ENCODE measurements at places on chromosomes 3 and 15.

DNA sequence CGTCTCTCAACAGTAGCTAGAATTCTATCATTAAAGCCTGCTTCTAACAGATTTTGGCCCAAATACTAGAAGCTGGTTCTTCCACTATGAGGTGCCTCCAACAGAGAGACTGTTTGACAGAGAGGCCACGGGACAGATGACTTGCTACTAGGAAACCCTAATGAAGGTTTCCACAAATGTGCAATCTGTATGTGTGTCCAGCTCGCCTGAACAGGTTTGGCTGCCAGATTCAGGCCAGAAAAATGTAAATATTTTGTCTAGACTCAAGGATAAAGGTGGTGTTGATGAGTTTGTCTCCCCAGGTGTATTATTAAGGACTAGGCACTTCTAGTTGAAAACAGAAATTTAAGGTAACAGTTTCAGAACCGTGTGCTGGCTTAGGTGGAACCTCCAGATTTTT is 91.6 kb upstream of the TRIM42 start:
- DNase-seq, result no peak

- DNase-seq, result no peak
These were observed 9.8 kb downstream of the SELENOS start for GRCh38 chr15:101267320-101268104.

- no peak for DNase-seq
These were observed 85.2 kb upstream of the CHL1 start for GRCh38 chr3:111143-112069.

DNA sequence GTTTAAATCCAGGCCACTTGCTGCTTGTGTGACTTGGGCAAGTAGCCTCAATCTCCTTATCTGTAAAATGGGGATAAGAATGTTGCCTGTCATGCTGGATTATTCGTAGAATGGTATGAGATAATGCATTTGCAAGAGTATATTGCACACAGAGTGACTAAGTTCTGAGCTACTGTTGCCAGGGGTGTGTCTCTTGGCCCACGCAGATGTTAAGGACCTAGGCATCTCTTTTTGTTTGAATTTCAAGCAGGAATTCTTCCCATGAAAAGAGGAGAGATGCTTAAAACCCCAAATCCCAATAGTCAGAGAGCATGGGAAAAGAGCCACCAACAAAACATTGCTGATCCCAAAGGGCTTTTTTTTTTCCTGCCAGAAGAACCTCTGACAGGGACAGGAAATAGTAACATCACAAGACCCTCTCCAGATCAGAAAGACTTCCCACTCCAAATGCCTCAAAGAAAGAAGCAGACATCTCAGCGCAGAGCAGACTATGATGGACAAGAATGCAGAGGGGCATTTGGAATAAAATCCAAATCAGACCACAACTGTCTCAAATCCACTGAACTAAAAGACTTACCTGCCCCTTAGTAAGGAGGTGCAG is 90.5 kb downstream of the MRPL46 start:
- no peak for DNase-seq

GRCh38 chr3:98573181-98573728 is 20.2 kb downstream of the CPOX start:
- DNase-seq, result no peak

Data from CD4-positive, alpha-beta T cell treated with Interleukin-15 for 1 hour (primary cell).